ENCODE measurements at places on chromosomes 4 and X.
A peak's percentile ranks its signal among the peaks of the same experiment; 100 is the strongest.

DNA sequence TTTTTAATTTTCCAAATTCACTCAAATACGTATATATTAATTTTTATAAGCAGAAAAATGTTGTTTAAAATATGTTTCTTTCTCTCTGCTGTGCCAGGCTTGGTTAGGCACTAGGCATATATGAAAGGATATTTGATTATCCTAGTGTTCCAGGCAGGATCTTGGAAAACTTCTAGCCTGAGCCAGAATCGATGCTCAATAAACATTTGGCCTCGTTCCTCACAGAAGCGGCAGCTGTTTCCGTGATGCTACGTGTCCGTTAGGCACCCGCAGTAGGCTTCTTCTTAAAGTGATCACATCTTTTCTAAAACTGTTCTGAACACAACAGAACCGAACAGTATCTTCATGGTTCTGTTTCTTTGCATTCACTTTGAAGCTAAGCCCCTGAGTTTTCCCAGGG, 50.1 kb upstream of the CRMP1 start:
- no peak for DNase-seq

GRCh38 chrX:150768580-150769190, 75.5 kb downstream of the MTMR1 start:
- no peak for DNase-seq

- DNase-seq, result peak; percentile 46
Observed at GRCh38 chr4:72896515-72896914, 173.0 kb downstream of the COX18 start.

- DNase-seq, result no peak
Observed at GRCh38 chrX:146346102-146346501, 463.5 kb upstream of the CXorf51B start.

GRCh38 chrX:120334603-120335002, 23.3 kb upstream of the TMEM255A start:
- no peak for DNase-seq

- DNase-seq, result no peak
Observed at GRCh38 chrX:101462892-101463291, 22.4 kb upstream of the ARMCX4 start.

GRCh38 chr4:175930471-175930870, 118.4 kb upstream of the GPM6A start:
- no peak for DNase-seq

- no peak for DNase-seq
Observed at GRCh38 chr4:176031922-176032321, 33.7 kb upstream of the WDR17 start.

- no peak for DNase-seq
Observed at GRCh38 chrX:41877167-41877566, 46.2 kb downstream of the CASK start.

DNA sequence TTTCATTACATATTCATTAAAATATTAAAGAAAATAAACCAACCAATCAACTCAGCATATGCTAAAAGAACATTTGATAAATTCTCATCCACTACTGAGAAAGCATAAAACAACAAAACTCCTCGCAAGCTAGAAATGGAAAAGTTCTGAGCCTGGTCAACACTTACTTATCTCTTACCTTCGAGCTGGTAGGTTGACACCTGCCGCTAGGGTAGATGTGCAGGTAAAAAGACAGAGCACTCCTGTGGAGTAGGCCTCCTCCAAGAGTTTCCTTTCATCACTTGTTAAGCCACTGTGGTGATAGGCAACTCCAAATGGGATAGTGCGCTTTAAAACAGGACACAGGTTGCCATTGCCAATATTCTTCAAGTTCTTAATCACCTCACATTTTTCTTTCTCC, 18.9 kb downstream of the HELQ start:
- DNase-seq, result no peak

DNA sequence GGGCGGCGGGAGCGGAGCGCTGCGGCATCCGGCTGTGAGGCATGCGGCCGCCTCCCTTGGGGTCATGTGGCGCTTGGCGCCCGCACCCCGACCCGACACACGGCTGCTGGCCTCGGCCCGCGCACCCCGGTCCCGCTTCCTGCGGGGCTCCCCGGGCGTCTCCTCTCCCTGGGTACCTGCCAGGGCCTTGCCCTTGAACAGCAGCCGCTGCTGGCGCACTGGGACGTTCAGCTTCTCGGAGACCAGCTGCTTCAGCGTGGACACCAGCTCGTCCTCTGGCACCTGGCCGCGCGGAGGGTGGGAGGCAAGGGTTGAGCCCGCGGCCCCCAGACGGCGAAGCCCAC, 391 bp downstream of the UBL4A start:
- no peak for DNase-seq

DNA sequence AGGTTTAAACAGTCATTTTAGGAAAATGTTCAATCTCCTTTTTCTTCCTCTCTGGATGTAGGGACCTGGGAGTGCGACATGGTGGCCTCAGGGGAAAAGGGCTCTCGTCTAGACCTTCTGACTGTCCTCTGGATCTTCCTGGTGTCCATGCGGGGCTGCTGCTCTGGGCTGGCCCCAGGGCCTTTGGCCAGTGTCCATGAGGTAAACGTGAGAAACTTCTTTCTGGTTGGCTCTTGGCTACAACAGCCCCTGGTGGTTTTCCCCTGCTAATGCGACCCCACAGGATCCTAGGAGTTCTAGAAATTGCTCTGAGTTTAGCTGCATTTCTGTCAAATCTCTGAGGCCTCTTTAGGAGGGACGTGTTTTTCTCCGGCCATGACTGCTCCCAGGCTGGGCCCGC, 85.7 kb downstream of the MFAP3L start:
- DNase-seq, result no peak

DNA sequence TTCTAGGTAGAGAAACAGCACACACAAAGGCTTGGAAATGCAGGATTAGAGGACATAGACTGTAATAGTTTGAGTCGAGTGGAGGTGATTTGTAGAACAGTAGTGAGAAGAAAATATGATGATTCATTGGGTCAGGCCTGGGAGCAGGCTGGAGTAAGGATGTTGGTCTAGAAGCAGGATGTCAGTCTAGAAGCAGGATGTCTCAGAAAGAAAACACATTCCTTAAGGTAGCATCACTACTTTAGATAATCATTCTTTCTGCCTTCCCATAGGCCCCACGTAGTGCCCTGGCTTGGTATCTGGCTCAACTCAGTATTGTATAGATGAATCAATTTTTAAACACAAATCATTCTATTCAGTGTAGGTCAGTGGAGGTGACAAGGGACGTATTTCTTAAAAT, 11.2 kb upstream of the DACH2 start:
- DNase-seq, result no peak

- DNase-seq, result no peak
Observed at GRCh38 chr4:121376097-121376496, 4.7 kb downstream of the QRFPR start.

DNA sequence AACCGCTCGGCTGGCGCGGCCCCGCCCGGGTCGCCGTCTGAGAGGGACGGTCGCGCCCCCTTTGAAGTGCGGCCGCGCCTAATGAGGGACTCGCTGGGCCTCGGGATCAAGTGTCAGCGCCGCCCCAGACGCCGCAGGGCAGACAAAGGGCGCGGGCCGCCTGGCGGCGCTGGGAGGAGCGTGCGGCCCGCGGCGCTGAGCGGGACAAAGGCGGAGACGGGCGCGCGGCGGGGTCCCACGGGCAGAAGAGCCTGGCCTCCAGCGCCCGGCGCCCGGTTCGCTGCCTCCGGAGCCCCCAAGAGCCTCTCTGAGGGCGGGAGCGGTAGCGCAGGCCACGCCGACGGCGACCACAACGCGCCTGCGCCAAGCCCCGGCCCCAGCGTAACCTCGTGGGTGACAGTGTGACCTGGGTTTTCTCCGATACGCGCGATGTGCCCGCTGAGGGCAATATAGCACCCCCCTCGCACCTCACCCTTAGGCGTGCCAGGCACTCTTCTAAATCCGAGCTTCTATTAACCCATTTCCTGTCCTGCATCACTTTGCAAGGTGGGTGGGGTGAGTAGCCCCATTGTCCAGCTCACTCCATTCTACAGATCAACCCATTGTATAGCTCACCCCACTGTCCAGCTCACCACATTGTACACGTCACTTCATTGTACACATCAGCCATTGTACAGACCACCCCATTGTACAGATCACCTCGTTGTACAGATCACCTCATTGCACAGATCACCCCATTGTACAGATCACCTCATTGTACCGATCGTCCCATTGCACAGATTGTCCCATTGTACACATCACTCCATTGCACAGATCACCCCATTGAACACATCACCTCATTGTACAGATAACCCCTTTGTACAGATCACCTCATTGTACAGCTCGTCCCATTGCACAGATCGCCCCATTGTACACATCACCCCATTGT, 33.7 kb upstream of the STX18 start:
- peak; percentile 8 for DNase-seq

- no peak for DNase-seq
Observed at GRCh38 chr4:8739317-8739716, 132.3 kb downstream of the HMX1 start.

- DNase-seq, result no peak
Observed at GRCh38 chr4:13970349-13970748, 342.8 kb upstream of the BOD1L1 start.

DNA sequence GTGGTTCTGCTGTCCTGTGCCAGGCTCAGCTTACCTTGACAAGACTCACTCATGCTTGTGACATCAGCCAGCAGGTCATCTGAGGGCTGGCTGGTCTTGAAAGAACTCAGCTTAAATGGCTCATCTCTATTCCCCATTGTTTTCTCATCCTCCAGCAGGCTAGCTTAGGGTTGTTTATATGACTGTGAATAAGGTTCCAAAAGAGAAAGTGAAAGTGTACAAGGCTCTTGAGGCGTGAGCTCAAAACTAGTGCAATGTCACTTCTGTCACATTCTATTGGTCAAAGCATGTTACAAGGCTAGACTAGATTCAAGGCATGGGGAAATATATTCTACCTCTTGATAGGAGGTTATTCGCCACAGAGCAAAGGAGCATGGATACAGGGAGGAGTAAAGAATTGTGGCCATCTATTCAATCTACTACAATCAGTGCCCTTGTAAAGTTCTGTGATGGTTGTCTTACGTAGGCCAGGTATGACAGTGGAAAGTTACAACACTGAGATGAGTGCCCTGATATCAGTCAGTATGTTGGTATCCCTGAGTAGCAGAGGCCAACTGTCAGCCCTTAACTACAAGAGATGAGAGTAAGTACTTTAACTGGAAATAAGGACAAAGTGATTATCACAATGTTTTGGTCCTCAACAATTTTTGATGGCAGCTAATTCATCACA, 19.8 kb upstream of the TMLHE start:
- no peak for DNase-seq

GRCh38 chr4:164779811-164780216, 25.9 kb downstream of the SMIM31 start:
- no peak for DNase-seq

- no peak for DNase-seq
Observed at GRCh38 chr4:94453391-94453963, 1.7 kb downstream of the PDLIM5 start.

- no peak for DNase-seq
Observed at GRCh38 chrX:119760026-119760877, 1.9 kb downstream of the SOWAHD start.

- DNase-seq, result no peak
Observed at GRCh38 chrX:115147220-115147619, 42.0 kb upstream of the RBMXL3 start.

DNA sequence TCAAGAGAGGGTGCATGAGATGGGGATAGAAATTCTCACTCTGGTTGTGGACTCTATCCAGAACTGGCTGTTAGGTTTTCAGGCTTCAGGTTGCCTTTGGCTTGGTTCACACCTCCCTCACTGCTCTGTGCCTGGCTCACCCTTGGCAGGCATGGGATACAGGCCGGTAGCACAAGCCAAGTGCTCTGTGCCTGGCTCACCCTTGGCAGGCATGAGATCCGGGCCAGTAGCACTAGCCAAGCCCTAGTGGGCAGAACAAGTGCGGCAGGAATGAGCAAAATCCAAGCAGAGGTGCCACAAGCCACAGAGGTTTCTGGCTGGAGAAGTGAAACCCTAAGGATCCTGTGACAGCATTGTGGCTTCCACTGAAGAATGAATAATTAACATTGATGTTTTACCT, 1642.3 kb downstream of the C4orf33 start:
- DNase-seq, result no peak

DNA sequence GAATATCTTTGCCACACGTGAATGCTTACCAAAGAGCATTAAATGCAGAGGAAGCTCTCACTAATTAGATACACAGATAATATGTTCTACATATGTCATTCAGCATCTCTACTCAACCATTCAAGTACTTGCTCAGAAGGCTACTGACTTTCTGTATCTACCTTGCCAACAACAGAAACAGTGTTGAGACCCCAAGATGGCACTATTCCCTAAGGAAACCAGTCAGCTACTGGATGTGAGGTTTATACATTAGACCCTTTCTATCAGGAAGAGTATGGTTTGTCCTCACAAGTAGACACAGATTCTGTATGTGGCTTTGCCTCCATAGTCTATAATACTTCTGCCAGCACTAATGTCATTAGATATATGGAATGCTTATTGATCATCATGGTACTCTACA, 443.9 kb upstream of the INTU start:
- DNase-seq, result no peak

DNA sequence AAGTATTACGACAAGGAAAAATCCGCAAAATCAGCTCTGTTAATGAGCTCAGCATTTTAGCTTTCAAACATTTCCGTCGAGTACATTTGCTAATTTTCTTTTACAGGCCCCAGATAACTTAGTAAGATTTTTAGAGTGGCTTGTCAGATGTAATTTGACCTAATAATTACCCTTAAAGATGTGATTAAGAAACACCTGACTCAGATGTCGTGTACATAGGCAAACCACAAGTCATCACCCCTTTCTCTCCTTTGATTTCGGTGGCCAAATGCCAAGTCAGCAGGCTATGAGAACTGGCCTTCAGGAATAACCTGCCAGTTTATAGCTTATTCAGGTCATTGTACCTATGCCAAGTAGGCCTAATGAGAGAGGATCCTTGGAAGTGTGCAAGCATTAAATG, 369.6 kb downstream of the PCDH7 start:
- no peak for DNase-seq

- DNase-seq, result no peak
Observed at GRCh38 chr4:123478859-123479345, 82.3 kb downstream of the SPRY1 start.

DNA sequence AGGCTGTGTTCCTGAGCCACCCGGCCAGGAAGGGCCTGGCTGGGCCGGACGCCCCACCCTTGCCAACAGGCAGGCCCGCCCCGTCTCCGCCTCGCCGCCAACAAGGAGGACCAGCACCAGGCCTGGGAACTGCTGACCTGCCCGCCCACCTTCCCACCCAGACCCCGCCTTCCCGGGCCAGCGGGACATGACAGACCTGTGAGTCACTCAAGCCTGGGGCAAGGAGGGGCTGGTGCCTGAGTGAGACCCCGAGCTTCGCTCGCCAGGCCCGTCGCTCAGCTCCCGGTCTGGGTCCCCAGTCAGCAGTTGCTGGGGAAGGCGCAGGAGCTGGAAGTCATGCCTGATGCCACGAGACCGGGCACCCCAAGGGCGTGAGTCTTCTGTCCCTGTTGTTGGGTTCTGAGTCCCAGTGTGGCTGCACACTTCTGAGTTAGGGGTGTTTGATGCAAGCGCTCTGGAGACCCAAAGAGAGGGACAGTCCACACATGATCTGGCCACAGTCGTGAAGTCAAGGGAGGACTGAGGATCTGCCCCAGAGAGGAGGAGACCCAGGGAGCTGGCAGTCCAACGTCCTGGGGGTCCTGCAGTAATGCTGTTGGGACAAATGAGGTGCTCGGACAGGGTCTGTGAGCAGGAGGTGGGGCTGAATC, at the start of gene DNASE1L1:
TSS of gene DNASE1L1 (minus strand) at position 33 of the 650 bp plus-strand sequence. CDS start 3,686 bp downstream, outside the sequence.
- DNase-seq, result no peak

All from fibroblast of skin of left biceps (primary cell).